ENCODE measurements at places on chromosomes 4 and X.
A peak's percentile ranks its signal among the peaks of the same experiment; 100 is the strongest.

DNA sequence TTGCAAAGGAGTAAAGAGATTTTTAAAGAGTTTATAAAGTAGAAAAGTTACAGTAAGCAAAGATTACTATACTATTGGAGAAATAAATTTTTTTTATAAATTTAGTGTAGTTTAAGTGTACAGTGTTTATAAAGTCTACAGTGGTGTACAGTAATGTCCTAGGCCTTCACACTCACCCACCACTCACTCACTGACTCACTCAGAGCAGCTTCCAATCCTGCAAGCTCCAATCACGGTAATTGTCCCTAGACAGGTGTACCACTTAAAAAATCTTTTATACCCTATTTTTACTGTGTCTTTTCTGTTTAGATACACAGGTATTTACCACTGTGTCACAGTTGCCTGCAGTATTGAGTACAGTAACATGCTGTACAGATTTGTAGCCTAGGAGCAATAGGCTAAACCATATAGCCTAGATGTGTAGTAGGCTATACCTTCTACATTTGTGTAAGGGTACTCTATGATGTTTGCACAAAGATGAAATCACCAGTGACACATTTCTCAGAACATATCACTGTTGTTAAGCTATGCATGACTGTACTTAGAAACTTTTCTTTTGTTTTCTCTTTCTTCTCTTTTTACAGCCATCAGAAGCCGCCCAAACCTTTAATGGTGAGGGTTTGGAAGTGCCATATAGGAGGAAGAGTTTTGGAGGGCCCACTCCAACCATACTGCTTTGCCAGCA is 11.8 kb upstream of the SH3RF1 start:
- no peak for DNase-seq

DNA sequence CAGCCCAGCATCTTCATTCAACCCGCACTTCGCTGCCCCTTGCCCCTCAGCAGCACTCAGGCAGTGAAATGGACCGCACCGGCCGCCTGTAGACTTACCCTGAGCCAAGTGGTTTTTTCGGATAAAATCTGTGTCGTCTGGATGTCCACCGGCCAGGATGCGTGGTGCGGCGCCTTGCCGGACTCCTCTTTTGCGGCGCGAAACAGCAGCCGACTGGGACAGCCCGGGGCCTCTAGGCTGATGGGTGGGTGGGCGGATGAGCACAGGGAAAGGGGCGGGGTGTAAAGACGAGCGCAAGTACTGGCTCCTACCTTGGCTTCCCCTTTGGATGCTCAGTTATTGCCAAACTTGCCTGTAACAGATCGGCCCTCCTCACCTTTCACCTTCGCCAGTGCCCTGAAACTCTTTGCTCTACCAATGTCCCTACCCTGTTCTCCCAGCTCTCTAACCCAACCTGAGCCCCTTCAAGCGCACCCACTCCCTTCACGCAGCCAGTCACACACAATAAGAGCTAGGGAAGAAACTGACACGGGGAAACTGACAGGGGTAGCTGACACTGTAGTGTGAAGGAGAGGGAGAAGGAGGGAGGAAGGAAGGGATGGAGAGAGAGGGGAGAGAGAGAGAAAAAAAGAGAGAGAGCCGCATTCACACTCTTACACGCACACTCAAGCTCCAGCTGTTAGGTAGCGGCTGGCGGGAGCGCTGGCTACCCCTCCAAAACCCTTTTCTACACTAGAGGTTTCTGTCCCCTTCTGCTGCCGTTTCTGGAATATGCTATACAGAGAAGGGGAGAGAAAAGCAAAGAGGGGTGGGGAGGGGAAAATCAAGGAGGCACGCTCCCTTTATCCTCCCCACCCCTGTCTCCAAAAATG is 559 bp downstream of the TRPC5 start:
- no peak for DNase-seq

- no peak for DNase-seq
Observed at GRCh38 chrX:68396953-68397352, 36.3 kb downstream of the OPHN1 start.

- no peak for DNase-seq
Observed at GRCh38 chr4:75658876-75659275, 14.3 kb downstream of the G3BP2 start.

GRCh38 chr4:89992744-89993143 is 98.1 kb downstream of the MMRN1 start:
- no peak for DNase-seq

GRCh38 chr4:122150931-122151330 is 1.2 kb upstream of the BLTP1 start:
- peak; percentile 31 for DNase-seq
